Inflammatory macrophage (primary cell): ENCODE measurements at places on chromosomes 2 and 18.

GRCh38 chr2:221318376-221319130, 253.6 kb downstream of the EPHA4 start:
- no peak for DNase-seq

DNA sequence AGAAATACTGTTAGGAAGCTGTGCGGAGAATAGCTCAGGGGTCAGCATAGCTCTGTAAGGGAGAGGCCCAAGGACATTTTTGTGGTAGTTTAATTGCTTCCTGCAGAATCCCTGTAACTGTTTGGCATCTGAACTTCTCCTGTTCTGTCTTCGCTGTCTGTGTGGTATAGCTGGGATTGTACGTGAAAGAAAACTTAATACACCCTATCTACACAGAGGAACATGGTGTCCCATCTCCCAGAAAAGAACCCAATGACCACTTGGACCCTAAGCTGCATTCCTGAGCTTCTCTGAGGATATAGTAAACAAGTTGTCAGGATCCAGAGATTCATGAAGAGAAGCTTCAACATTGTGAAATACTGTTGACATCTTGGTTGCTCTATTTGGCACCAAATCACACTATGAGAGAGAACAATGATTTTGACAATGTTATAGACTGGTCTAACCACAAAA, 81.3 kb downstream of the CDC42EP3 start:
- no peak for DNase-seq

DNA sequence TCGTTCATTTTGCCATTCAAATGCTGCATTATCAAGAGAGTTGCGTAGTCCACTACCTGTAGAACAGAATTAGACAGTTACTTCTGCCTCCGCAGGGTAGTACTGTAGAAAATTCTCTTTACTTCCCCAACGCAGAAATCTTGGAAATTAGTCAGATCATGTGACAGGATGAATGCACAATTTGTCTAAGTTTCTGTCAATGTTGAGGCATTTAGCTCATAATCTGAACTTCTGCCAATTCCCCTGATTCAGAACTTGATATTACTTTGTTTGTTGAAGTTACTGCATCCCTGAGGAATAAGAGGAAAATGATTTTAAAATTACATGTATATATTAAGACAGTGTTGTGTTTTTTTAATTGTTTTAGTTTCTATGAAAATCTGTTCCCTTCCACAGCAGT, 83.4 kb downstream of the TTC27 start:
- peak; percentile 25 for DNase-seq

DNA sequence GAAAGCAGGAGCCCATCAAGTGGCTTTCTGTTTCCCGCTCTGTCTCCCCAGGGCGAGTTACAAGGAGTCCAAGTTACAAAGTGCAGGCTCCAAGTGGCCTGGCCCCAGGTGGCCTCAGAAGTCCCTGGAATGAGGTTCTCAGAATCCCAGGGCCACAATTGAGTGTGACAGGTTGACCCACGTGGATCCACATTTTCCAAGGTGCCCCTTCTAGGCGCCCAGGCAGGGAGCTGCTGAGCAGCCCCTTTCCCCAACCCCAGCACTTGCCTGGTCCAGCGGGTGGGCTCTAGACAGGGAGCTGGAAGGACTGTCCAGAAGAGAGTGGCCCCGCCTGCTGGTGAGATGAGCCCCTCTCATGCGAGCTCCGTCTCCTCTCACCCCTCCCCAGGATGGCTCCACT, 253.4 kb downstream of the CYP26B1 start:
- DNase-seq, result no peak

- DNase-seq, result no peak
Measured at GRCh38 chr2:75074228-75074627, 115.8 kb downstream of the POLE4 start.

DNA sequence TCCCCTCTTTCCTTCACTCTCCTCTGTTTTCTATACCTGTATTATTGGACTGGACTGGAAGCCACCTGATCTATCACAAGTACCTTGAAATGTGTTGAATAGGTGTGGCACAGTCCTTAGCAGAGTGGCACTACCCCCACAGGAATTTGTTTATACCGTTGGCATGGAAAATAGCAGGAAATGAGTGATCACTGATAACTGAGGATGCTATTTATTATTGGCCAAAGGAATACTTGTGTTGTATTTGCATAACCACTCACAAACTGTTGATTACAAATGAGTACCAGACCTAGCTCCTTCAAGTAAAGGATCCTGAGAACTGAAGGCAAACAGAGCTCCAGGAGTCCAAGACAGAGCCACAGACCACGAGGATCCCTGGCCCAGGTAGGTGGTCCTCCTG, at the start of gene IL37:
IL37 (plus strand) TSS at position 301 of the 400 bp plus-strand sequence. CDS start 1,848 bp downstream, outside the sequence.
- no peak for DNase-seq

DNA sequence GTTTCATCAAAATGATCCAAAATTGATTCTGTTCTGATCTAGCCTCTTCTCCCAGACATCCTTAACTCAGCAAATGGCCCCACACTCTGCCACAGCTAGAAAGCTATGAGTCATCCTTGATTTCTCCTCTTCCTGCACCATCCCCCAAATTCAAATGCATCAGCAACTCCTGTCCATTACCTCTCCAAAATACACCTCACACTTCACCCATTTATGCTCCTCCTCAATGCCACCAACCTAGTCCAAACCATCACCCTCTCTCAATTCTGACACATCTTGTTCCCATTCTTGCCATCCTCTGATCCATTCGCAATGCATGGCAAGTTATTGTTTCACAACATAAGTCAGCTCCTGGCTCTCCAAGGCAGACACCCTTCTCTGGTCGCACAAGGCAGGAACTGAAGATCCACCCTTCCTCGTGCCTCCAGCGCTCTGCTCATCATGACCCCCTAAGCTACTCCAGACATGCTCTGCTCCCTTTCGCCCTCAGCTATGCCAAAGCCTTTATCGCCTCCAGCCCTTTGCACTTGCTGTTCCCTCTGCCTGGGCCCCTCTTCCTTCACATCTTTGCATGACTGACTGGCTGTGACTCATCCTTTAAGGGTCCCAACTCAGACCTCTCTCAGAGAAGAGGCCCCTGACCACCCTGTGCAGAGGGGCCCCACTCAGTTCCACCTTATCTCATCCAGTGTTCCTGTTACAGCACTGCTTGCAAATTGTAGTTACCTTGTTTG, 83.6 kb downstream of the MREG start:
- no peak for DNase-seq

DNA sequence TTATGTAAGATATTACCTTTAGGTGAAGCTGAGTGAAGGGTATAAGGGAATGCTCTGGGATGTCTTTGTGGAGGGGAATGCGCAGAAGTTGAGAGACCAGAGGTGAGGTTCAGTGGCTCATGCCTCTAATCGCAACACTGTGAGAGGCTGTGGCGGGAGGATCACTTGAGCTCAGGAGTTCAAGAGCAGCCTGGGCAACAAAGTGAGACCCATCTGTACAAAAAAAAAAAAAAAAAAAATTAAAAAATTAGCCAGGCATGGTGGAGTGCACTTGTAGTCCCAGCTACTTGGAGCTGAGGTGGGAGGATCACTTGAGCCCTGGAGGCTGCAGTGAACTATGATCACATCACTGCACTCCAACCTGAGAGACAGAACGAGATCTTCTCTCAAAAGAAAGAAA, 57.3 kb upstream of the SP3 start:
- no peak for DNase-seq

DNA sequence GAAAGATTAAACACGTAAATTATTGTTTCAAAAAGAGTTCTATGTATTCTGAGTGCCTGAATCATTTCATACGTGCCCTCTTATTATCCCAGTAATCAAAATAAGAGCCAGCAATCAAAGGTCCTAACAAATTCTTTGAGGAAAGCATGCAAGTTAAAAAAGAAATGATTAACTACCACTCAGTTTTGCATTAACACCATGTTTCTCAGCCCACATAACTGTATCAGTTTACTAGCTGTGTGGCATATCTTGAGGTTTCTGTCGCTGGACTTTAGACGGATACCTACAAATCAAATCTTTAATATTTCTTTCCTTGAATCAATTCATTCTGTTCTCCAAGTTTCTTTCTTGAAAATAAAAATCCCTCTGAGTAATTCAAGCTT, 668.9 kb upstream of the CHAC2 start:
- DNase-seq, result no peak

GRCh38 chr18:36762074-36762473, 66.7 kb downstream of the TPGS2 start:
- no peak for DNase-seq

DNA sequence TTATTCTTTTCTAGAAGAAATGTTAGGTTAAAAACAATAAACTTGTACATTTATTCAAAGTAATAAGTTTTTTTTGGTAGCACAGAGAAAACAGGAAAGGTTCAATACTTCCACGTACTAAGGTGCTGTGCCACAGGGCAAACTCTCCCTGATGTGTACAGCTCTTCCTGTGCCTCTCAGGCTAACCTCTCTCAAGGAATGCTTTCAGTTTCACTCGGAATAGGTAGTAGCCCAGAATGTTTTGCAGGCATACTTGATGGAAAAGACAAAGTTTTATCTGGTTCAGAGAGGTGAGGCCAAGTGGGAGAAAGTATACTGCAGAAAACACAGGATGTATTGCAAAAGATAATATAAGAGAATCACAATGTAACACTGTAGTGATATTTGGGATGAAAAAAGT, 171.0 kb upstream of the ZFP36L2 start:
- DNase-seq, result no peak

- DNase-seq, result no peak
Measured at GRCh38 chr2:46029332-46029811, 267.8 kb upstream of the EPAS1 start.

DNA sequence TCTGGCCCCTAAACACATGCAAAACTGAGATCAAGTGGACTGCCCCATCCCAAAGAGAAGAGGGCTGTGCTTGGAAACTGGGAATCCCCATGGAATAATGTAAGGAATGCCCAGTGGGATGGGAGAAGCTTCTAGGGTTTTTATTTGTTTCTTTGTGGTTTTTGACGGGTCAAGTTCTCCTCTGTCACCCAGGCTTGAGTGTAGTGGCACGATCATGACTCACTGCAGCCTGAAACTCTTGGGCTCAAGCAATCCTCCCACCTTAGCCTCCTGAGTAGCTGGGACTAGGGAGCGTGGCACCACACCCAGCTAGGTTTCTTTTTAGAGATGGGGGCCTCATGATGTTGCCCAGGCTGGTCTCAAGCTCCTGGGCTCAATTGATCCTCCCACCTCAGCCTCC, 101.7 kb upstream of the ZSWIM2 start:
- DNase-seq, result peak; percentile 3

GRCh38 chr2:16420421-16420820, 245.2 kb downstream of the CYRIA start:
- no peak for DNase-seq

DNA sequence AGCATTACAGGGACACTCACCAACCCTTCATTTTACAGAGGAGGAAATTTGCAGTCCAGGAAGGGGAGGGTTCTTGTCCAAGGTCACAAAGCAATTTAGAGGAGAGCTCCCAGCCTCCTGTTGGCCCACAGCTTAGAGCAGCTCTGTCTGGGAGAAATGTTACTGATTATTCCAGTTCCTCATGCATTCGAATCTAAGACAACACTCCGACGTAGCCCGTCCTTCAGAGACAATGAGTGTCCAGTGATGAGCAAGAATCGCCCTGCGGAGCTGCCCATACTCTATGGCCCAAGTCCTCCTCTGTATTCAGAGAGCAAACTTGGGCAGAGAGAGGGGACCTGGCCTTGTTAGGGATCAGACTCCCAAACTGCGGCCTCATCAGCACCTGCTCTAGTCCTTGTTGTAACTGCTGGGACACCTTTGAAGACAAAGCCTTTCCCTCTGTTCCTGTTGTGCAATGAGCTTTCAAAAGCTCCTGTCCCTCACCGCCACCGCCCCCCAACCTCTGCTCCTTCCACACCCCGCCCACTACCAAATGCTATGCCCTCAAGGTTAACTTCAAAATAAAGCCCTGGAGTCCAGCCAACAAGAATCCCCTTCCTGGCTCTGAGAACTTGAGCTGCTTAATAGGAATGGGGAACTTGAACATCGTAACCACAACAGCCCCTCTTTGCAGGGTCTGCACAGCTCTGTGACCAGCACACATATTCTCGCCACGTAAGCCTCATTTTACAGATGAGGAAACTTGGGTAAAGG, 234.8 kb upstream of the SMAD2 start:
- DNase-seq, result peak; percentile 57

GRCh38 chr18:70464343-70465114, 175.7 kb downstream of the SOCS6 start:
- peak; percentile 77 for DNase-seq

DNA sequence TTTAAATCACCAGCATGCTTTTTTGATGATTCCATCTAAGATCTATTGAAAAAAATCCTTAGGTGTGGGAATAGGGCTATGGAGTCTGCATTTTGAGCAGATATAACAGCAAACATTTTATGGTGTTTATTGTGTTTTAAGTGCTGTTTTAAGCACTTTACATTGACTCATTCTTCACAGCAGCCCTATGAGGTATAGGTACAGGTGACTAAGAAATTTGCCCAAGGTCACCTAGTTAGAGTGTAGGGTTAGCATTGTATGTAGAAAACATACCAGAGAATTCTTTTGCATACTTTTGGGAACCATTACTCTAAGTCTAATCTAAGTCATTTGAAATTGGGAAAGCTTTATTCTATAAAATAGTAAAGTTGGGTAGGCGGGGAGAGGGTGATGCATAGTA, 31.3 kb downstream of the PPM1B start:
- DNase-seq, result no peak

DNA sequence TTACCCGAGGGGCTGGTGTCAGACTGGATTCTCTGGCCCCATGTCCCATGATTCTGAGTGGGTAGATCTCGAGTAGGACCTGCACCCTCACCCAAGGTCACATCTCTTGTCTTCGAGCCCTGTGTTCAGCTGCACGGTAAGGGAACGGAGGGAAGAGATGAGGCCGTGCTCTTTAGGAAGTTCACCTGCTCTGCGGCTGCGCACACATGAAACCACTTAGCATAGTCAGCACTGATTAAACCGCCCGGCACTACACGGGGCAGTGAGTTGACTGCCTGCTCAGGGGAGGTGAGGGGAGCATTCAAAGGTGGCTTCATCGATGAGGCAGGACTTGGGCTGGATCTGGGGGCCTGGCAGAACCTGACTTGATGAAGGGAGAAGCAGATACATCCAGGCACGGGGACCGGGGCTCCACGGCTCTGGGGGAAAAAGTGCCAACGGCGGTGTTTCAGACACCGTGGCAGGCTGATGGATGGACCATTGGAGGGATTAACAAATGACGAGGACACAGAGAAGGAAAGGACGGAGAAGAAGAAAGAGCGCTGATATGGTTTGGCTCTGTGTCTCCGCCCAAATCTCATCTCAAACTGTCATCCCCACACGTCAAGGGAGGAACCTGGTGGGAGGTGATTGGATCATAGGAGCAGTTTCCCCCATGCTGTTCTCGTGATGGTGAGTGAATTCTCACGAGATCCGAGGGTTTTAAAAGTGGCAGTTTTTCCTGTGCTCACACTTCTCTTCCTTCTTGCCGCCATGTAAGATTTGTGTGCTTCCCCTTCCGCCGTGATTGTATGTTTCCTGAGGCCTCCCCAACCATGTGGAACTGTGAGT, 248.6 kb downstream of the CYP26B1 start:
- no peak for DNase-seq
